ENCODE measurements at places on chromosomes 16 and 17.

- peak; percentile 54 for DNase-seq
Observed at GRCh38 chr17:44222112-44222869, 2.8 kb upstream of the UBTF start.

- no peak for DNase-seq
Observed at GRCh38 chr16:66065925-66066324, 300.6 kb upstream of the CDH5 start.

DNA sequence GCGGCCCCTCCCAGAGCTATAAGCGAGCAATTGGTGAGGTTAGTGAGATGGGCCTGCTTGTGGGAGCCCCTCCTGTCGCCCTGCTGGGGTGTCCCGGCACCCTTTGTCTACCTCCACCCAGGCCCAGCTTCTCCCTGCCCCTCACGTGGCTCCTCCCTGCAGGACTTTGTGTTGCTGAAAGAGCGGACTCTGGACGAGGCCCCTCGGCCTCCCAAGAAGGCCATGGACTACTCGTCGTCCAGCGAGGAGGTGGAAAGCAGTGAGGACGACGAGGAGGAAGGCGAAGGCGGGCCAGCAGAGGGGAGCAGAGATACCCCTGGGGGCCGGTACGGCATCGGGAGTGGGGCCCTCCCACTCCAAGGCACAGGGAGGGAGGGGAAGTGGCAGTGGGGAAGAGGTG, 6.1 kb upstream of the C17orf107 start:
- no peak for DNase-seq

DNA sequence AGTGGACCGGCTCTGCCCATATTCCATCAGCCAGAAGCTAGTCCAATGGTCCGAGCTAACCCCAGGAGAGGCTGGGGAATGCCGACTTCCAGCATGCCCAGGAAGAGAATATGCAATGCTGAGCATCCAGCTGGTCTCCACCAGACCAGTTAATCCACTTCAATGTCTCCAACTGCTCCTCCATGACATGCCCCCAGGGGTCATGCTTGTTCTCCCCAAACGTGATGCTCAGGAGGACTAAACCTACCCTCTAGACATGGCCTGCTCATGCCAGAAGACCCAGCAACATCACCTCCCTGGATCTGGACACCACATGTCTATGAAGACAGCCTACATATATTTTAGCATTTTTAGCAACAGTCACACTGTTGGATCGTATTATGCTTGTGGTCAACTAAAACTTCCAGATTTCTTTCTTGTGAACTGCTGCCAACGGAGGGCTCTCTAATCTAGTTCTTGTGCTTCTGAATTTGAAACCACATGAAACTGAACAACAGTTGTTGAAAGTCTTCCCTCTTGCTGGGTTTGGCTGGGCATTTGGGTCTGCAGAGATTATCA, 245.1 kb downstream of the SOX9 start:
- no peak for DNase-seq

- DNase-seq = no peak
Observed at GRCh38 chr16:84537491-84538151, 33.2 kb upstream of the MEAK7 start.
